Hypothalamus (tissue), 51 donors: ENCODE measurements at places on chromosomes 3 and 15.

GRCh38 chr15:80709542-80709941, 14.4 kb downstream of the ABHD17C start:
- DNase-seq = no peak

GRCh38 chr3:194267744-194268653, 83.1 kb downstream of the CPN2 start:
- no peak for DNase-seq

DNA sequence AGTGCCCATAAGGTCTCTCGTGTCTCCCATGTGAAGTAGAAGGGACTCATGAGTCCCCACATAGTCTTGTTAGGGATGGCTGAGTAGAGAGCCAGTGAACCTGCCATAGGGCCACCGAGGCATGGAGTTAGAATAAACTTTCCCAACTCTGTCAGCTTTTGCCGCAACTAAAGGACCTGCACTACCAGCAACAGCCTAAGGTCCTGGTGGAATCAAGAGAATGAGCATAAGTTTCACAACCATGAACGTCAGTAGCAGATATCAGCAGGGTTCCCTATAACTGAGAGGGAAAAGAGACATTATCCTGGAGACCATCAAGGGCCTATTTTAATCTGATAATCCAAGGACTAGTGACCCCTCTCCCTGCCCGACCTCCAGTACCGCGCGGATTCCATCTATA, 60.3 kb upstream of the FNDC3B start:
- no peak for DNase-seq

DNA sequence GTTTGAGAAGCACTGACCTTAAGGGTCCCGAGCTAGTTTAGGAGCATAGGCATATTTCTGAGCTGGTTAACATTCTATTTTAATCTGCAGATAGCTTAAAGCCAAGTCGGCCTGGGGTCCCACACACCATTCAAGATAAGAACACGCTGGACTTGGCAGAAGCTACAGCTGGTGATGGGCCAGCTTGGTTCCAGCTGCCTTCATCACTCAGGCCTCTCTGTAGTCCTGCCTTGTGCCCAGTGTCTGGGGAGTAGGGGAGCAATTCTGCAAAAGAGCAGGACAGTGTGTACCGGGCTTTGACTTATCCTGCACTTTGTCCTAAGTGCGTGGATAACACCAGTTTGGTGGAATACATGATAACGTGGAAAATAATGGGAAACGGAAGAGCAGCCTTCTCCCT, 164.5 kb downstream of the MEGF11 start:
- DNase-seq = no peak

DNA sequence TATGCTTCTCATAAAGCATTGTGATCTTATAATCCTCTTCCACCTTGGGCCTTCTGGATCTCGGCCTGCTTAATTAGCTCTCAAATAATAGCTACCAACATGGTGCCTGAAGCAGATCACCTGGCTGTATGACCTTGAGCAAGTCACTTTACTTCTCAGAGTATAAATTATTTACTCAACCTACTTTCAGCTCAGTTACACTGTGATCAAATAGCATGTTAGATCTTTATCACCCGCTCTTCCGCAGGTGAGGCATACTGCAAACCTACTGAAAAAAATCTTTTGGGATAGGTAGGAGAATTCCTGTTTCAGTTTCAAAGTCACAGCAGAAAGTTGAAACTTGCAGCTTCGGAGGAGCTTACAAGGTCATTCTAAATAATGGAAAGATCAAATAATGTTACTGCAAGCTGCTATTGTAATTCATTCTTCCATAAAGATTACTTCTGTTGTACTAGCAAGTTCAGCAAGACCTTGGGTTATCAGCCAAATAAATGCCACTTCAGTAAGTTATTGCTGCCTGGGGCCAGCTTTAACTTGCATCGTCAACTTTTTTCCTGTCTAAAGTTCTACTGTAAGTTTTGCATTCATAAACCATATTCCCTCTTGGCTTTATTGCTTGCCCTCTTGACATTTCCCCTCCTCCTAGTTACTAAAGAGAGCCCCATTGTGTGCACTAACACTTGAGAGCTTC, 268.4 kb upstream of the ATP11B start:
- DNase-seq = no peak

DNA sequence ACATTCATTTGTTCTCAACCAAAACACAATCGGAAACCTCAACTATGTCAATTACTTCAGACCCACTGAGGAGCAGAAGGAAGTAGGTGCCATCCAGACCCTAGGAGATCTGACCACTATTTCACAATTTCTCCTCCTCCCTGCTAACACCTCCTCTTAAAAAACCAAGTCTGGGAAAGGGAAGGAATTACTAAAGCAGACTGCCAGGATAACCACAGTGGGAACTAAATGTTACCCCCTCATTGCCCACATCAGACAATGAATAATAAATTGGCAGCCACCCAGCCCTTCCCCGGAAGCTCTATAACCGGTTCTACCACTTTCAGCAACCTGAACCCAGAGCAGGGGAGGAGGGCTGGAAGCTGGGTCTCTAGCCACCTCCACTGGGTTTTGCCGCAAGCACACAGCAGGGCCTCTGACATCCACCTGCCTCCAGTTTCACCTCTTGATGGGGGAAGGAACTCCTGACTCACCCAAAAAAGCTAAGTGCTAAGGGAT, 17.6 kb downstream of the C15orf62 start:
- DNase-seq = no peak

DNA sequence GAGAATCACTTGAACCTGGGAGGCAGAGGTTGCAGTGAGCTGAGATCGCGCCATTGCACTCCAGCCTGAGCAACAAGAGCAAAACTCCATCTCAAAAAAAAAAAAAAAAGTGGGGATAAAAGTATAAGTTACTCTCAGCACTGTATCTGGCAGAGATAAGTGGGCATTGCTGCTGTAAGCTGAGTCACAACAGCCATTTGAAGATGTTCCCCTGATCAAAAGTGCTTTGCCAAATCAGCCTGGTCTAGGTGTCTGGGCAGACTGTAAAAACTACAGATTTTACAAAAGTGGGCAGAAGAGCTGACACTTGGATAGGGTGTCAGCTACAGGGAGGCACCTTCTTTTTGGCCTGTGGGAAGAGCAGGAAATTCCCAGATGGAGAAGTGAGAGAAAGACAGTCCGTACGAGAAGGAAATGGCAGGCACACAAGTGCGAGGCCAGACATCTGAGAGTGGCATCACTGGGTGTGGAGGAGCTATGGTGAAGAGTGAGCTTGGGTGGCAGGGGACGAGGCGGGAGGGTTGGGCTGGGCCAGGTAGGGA, 78.5 kb downstream of the TRAK1 start:
- no peak for DNase-seq

GRCh38 chr3:5499404-5499803, 311.9 kb downstream of the EDEM1 start:
- no peak for DNase-seq

- DNase-seq = no peak
Observed at GRCh38 chr3:157614896-157615295, 111.7 kb upstream of the VEPH1 start.

- no peak for DNase-seq
Observed at GRCh38 chr3:186421946-186422345, 59.9 kb upstream of the DGKG start.

DNA sequence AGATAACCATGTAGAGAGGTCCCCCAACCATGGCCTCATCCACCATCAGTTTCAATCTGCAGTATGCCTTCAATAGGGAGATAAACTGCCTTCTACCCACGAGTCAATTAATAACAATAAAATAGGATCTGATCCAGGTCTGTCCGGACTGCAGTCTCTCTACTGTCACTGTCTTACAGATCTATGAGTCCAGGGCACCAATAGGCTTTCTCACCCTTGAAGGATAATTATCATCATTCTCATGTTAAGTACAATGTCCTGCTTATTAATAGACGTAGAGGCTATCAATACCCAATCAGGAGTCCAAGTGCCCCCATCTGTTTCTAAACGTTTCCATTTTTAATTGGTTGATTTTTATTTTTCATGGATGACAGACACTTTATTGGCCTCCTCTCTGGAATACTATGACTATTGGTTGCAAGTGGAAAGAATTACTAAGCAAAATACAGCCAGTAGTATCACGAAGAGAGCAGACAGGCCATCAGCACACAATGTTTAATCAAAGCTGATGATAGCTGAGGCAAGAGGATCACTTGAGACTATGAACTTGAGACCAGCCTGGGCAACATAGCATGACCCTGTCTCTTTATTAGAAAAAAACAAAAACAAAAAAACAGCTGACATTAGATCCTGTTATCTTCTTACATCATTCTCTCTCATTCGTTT, 480.7 kb downstream of the MAGI1 start:
- no peak for DNase-seq

GRCh38 chr3:157589211-157589610, 86.0 kb upstream of the VEPH1 start:
- no peak for DNase-seq

DNA sequence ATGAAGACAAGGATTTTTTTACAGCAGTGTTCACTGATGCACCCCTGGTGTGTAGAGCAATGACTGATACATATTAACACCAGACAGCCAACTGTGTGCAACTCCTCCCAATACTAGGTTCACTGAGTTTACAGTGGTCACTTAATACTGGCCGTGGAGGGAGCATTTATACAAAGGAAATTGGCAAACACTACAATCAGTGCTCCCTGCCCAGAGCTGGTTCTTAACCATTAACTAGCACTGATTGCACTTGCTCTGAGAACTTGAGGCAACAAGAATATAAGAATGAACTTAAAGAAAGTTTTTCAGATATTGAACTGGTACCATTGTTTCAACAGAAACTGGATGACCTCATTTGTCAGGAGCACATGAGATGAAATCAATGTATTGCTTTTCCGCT, 110.6 kb downstream of the MAGI1 start:
- DNase-seq = no peak

GRCh38 chr3:138479438-138479863, 45.0 kb downstream of the ESYT3 start:
- DNase-seq = no peak

GRCh38 chr3:15355086-15355485, 22.7 kb upstream of the SH3BP5 start:
- no peak for DNase-seq

DNA sequence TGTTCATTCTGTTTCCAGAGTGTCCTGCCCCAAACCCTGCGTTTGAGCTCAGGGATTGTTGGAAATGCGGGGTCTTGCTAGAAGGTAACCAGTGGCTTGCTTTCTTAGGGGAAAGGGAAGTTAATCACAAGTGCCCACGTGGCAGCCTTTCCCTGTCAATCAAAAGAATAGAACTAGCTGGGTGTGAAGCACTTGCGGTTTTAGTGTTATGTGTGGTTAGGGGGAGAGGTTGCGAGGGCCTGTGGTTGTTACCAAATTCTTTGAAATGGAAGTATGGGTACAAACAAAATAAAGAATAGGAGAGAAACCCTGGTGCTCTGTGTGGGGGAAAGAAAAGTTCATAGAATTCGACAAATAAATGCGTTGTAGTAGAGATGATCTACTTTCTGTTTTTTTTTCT, 67.6 kb downstream of the FNDC3B start:
- DNase-seq = peak; percentile 9

DNA sequence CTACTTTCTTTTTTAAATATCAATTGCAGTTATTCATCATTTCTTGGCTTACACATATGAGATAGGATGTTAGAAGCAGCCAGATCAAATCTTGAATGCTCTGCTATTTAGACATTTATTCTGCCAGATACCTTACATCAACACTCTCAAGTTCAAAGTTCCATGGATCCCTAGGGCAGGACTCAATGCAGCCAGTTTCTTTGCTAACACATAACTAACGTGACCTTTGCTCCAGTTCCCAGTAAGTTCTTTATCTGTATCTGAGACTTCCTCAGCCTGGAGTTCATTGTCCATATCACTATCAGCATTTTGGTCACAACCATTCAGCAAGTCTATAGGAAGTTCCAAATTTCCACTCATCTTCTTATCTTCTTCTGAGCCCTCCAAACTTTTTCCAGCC, 939.9 kb downstream of the VGLL3 start:
- no peak for DNase-seq

GRCh38 chr3:58178528-58179234, 32.1 kb downstream of the DNASE1L3 start:
- DNase-seq = no peak

DNA sequence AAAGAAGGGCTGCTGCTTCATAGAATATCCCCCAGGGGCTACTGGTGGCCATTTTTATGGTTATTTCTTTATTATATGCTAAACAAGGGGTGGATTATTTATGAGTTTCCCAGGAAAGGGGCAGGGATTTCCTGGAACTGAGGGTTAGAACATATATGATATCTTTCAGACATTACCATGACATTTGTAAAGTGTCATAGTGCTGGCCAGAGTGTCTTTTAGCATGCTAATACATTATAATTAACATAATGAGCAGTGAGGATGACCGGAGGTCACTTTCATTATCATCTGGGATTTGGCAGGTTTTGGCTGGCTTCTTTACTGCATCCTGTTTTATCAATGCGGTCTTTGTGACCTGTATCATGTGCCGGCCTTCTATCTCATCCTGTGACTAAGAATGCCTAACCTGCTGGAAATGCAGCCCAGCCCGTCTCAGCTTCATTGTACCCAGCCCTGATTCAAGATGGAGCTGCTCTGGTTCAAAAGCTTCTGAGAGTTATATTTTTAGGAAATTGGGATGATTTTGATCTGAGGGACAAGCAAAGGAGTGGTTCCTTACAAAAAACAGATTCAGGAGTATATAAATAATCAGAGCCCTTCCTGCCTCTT, 9.1 kb upstream of the ZBTB20 start:
- DNase-seq = no peak

GRCh38 chr3:37739579-37740290, 121.9 kb upstream of the CTDSPL start:
- DNase-seq = no peak
